Urinary bladder (tissue), 4 donors: ENCODE measurements at places on chromosomes 4 and X. TPM values are rescaled to one million over a fixed set of nuclear protein-coding genes. Genes with fewer than 3 reads are reported as not detected.

Gene HSFX2
- total RNA-seq = 0.95 TPM

Gene BMX
- total RNA-seq = 4.8 TPM

DNA sequence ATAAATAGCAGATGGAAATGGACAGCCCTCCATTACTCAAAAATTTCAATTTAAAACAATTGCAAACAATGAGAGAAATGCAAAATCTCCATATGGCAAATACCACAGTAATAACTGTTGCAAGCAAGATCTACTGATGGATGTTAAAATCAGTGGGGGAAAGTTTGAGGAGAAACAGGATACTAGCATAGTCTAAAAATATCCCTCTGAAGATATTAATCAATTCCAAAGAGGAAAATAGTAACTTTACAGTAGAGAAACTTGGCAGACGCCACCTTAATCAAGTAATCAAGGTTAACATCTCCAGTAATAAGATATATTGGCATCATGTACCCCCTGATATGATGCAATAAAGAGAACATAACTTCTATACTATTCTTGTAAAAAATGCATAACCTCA lies 344.8 kb downstream of the ZNF674 start:
- no peak for DNase-seq

GRCh38 chr4:15912961-15913630 lies 25.4 kb downstream of the FGFBP1 start:
- no peak for DNase-seq

DNA sequence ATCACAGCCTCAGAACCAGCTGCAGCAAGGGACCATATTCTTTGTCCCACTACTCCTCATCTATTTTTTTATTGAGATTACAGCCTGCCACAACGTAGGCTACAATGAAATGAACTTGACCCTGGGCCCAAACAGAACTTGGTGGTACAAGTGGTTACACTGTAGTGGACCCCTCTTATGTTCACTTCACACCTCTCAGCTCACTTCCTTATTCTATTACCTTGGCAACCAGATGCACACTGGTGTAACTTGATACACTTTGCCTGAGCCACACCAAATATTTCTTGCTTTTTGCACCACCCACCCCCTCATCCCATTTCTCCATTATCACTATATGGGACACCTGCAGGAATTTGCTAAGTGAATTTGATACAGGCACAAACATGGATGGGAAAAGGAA lies 105.8 kb downstream of the CXCL13 start:
- DNase-seq = no peak

DNA sequence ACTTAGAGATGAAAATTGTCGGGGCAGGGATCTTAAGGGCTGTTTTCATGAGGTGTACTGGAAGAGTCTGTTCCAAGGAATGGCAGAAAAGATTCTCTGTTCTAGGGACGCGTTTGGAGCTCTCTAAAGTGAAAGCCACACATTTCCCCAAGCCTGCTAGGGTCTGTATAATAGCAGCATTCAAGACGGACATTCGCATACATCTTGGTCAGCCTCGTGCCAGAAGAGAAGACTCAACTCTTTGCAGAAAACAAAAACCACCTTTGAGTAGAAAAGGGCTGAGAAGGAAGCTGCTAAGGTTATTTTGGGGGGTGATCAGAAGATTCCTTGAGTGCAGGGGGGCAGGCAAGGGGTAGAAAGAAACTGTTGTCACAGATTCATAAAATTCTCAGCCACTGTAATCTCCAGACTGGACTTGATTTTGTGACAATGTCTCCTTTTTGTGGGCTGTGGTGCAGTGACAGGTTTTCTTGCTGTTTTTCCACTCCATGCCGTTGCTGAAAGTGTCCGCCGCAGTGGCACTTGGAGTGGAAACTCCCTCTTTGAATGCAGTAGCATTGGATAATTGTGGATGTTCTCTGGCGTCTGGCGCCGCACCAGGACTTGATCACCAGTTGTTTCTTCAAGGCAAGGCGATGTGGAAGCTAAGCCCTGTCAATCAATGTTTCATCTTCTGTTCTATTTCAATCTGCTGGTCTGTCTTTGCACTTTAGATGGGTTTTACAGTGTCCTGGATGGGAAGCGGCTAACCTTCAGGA lies 2.9 kb downstream of the GYG2 start:
- DNase-seq = no peak
